Right renal pelvis (tissue), 4 donors: ENCODE measurements at places on chromosomes 5 and 9. TPM values are rescaled to one million over a fixed set of nuclear protein-coding genes. Genes with fewer than 3 reads are reported as not detected.

The FOXD4L4 gene
- polyA plus RNA-seq, result not detected

The PCA3 gene
- polyA plus RNA-seq, result 0.62 TPM

The ELAVL2 gene
- 3.6 TPM for polyA plus RNA-seq

The TTC39B gene
- polyA plus RNA-seq, result 8.1 TPM

The MRPS2 gene
- 45.6 TPM for polyA plus RNA-seq

The SPINK13 gene
- not detected for polyA plus RNA-seq

The FAM78A gene
- polyA plus RNA-seq, result 3.1 TPM

The TLX3 gene
- polyA plus RNA-seq, result not detected

The SLC36A2 gene
- 6.1 TPM for polyA plus RNA-seq

The ACOT12 gene
- 1.1 TPM for polyA plus RNA-seq

The ORM1 gene
- not detected for polyA plus RNA-seq

The SLCO6A1 gene
- not detected for polyA plus RNA-seq

The FBXO4 gene
- polyA plus RNA-seq, result 14.4 TPM

The EPB41L4B gene
- 20.5 TPM for polyA plus RNA-seq

The BARX1 gene
- 0.38 TPM for polyA plus RNA-seq

The FSTL4 gene
- polyA plus RNA-seq, result 0.86 TPM

The ADAM19 gene
- 10.5 TPM for polyA plus RNA-seq

The CTNNAL1 gene
- polyA plus RNA-seq, result 65.6 TPM

The STK32A gene
- 13.7 TPM for polyA plus RNA-seq

The PFN3 gene
- 1.1 TPM for polyA plus RNA-seq

The PCDHB10 gene
- polyA plus RNA-seq, result 6.5 TPM

The EFNA5 gene
- polyA plus RNA-seq, result 28.5 TPM

The SPATA31A3 gene
- not detected for polyA plus RNA-seq

The TMEM141 gene
- polyA plus RNA-seq, result 69.6 TPM

The SLC45A2 gene
- 0.55 TPM for polyA plus RNA-seq

The SKP2 gene
- 42.7 TPM for polyA plus RNA-seq

The BHMT2 gene
- polyA plus RNA-seq, result 33.5 TPM
